ENCODE measurements at places on chromosomes 4 and X.

DNA sequence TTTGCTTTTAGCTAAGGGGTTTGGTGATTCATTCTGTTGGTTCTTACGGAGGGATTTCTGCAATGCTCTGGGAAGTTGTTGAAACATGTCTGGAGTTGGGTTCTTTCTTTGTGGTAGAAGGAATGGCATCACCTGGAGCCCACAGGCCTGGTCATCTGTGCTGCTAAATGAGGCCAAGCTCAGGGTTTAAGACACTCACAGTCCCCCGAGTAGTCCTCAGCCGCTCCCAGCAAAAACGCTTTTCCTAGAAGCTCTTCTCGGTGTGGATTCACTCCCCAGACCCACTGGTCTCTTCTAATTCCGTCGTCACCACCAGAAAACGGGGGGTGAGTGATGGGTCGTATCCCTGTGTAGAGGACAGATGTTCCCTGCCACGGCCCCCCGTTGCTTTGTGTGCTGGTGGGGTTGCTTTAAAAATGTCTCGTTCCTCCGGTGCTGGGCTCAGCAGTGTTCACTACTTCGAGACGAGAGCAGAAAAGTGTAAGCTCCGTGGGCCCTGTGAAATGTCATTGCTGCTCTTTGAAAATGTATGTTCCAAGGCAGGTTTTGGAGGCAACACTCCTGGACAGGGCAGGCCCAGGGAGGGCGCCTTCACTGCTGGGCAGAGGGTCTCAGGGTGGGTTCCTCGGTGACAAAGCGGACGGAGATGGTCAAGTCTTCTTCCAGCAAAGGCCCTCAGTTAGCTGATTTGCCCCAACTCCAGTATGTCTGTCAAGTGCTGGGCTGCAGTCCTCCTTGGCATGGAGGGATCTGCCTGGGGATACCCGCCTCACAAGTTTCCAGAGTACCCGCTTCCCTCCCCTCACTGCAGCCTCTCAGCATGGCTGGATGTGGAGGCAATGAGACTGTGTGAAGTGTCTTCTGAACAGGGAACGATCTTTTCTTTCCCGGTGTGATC is 37.3 kb downstream of the PSAPL1 start:
- no peak for DNase-seq

DNA sequence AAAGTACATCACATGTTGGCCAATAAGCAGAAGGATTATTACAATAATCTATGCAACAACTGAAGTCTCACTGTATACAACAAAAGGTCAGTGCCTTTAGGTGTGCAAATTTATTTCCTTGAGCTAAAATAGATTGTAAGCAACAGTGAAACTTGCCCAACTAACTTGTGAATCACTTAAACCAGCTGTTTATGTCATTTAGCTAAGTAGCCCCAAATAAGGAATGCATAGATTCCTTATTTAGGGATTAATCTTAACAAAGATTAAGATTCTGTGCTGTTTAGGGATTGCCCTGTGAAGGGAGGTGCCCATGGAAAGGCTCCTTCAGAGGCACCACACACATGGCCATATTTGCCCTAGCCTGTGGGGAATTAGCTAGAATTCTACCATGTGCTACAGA is 168.6 kb downstream of the MAML3 start:
- DNase-seq = no peak

- DNase-seq = no peak
These were observed 131.3 kb downstream of the GUCY2F start for GRCh38 chrX:109350551-109350950.

GRCh38 chr4:98659741-98660462 is 1.5 kb upstream of the TSPAN5 start:
- DNase-seq = no peak

GRCh38 chrX:155215443-155216178 is 649 bp upstream of the VBP1 start:
- DNase-seq = peak; percentile 2

DNA sequence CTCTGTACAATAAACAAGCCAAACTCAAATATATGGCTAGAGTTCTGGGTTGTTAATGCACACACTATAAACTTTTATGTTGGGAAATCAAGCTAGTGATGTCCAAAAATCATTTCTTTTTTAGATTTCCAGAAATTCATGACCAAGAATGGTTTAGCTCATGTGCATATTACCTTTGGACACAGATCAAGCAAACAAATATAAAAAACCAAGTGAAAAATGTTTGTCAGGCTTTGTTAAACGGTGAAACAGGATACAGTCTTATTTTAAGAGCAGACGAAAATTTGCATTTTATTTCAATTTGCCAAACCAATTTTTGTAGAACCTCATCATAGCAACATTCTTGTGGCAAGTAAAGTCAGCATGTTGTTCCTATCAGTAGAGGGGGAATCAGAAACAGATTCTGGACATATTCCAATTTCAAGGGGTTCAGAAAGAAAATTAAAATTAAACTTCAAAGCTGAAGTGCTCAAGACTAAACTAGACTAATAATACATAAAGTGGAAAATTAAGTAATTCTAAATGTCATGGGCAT is 413.6 kb downstream of the TRIML1 start:
- DNase-seq = no peak

GRCh38 chr4:120000591-120001296 is 65.9 kb downstream of the MAD2L1 start:
- no peak for DNase-seq

- peak; percentile 74 for DNase-seq
These were observed 135.3 kb upstream of the MID1 start for GRCh38 chrX:10755439-10756334.

GRCh38 chrX:65985922-65986588 is 53.8 kb downstream of the VSIG4 start:
- DNase-seq = peak; percentile 67

DNA sequence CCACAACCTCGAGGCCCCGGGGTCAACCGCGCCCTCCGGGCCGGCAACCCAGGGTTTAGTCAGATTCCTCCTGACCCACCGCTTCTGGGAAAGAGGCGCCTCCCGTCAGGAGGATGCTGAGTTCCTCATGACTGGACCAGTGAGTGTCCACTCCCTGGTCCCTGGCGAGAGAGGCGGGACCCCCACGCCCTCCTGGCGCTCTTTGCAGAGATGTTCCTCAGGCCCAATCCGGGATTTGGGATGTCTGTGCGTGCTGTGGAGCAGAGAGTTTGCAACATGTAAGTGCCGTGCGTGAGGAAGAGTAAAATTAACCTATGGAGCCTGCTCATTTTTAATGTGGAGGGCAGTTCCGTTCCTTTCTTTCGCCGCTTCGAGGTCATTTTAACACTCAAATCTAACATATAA is 824 bp upstream of the UGDH start:
- no peak for DNase-seq

DNA sequence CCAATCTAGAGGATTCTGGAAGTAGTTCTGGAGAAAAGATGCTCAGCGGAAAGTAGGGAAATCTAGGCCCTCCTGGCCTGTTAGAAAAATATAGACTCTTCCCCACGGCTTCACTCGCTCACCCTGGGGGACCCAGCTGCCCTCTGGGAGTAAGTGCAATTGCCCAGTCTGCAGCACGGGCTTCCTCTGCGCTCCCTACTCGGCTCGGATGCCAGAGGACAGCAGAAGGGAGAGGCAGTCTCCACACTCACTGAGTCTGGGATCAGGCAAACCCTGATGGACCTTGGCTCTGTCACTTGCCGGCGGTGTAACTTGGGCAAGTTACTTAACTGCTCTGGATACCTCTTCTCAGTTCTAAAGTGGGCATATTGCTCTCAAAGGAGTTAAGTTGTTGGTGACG is 2.1 kb downstream of the SHISA3 start:
- DNase-seq = no peak

DNA sequence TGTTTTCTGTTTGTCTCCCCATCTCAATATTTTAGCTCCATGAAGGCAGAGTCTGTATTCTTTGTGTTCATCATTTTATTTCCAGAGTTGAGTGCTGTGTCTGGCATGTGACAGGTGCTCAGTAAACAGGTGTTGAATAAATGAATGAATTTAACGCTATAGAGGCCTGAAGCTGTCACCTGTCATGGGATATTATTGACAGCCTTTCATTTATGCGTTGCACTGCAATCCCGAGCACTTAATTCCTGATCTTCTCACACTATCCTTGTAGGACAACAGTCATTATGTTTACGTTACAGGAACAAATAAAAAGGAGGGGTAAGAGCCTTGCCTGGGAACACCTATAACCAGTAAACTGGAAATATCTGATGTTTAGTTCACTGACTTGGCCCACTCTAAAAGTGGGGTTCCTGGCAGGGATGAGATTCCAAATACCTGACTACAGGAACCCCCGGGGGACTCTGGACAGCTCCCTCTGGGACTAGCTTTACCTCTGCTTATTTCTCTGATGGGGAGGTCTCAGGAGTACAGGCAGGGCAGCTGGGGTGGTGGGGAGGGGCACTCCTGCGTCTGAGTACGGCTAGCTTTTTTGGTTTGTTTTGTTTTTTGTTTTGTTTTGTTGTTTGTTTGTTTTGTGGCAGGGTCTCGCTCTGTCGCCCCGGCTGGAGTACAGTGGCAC is 36.6 kb downstream of the SEL1L3 start:
- no peak for DNase-seq

DNA sequence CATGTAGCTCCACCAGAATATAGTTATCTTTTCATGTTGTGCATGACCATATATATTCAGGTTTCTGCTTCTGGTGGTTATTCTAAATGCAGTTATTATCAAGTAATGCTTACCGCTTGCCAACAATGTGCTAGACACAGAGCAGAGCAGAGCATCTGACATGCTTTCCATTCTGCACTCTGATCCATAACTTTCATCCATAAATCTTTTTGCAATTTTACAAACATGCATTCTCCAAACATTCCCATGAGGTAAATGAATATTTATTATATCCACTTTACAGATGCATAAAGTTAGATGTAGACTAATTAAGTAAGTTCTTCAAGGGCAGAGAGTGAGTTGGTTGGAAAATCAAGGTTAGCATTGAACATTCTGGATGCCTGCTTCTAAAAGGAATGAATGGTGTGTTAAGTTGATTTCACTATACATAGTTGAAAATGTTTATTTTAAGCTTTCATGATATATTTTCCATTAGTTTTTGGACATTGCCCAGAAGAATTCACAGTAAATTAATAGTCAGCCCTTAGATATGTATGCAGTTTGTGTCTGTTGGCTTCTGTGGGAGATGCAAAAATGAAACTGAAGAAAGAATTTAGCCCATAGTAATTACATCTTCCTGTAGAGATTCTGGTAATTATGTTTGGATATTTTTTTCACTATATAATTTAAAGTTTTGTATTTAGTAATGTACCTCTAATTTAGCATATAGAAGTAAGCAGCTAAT is 867.8 kb downstream of the CCSER1 start:
- DNase-seq = no peak

DNA sequence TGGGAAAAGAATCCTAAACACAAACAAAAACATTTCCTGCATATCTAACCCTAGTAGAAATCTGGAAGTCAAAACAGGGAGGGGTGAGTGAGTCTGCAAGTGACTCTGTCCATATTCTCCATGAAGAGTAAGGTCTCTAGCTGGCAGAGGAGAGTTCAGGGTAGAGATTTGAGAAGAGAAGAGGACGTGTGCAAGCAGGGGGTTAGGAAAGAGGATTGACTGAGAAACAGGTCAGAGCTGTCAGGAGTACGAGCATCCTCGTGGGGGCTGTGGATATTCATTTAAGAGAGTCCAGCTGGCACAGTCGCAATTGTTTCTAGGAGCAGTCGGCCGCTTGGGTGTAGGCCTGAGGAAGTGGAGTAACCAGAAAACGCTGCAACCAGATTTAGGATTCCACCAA is 27.9 kb downstream of the PROM1 start:
- DNase-seq = no peak

- no peak for DNase-seq
These were observed 149.3 kb downstream of the SPRY1 start for GRCh38 chr4:123545667-123546572.

DNA sequence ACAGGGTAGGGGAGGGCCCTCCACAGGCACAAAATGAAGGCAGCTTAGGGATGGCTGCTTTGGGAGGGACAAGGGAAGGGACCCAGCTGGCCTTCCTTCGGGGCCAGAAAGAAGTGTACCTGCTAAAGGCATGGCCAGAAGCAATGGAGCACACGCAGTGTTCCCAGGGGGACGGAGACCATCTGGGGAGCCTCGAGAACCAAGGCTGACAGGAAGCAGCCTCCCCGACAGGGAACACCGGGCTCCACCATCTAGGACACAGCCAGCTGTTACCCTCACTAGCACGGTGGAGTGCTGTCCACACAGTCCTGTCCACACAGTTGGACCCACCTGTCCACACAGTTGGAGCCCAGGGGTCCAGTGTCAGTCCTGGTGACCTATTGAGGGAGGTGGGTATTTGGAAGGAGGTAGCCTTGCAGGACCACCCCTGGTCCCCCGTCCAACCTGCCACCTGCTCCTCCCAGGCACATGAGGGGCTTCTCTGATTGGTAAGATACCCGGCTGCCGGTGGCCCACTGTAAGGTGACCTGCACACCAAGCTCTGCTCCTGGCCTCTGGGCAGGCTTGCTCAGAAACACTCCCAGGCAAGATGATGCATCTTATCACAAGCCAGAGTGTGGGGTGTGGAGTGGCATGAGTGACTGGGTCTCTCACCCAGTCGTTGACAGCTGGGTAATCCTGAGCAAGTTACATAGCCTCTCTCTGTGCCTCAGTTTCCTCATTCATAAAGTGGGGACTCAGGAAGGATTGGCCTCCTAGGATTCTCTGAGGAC is 20.5 kb upstream of the AFAP1 start:
- no peak for DNase-seq

DNA sequence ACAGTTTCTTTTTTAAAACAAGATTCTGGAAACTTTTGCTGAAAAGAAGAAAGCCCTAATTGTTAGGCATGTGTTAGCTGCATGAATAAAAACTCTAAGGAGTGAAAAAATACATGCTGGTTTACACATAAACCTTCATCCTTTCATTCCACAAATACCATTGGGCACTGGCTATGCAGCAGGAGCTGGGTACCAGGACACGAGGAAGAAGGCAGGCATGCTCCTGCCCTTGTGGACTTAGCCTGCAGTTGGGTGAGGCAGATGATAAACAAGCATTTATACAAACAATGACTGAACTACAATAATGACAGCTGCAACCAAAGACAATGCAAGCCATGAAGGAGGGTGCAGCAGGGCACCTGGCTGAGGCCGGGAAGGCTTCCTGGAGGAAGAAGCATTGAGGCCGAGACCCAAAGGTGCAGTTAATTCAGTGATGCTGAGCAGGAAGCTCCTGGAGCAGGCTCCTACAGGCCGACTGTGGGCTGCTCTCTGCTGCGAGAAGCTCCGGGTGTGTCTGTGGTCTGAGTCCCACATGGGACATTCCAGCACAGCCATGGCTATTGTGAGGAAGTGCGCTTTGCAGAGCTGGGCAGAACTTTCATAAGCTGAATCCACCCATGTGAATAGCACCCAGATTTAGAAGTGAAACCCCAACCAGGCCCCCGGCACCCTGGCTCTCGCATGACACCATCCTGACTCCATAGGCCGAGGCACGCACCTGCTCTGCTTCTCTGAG is 44.0 kb upstream of the MXD4 start:
- DNase-seq = no peak

DNA sequence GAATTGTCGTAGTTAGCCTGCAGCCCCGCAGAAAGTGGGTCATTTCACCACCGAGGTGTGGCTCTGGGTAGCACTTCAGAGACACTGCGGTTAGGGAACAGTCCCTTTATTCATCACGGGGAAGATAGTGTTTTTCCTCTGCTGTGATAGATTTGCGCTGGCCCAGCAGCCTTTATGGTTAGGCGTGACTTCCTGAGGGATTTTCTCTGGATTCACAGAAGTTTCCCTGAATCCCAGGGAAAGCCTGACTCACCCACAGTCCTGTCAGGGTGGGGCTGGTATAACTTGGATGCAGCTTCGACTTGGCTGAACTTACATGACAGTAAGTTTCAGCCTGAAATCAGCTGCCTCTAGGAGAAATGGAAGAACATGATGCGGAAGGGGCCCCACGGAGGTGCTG is 196.3 kb upstream of the HHIP start:
- no peak for DNase-seq

- no peak for DNase-seq
These were observed 55.7 kb downstream of the GRID2 start for GRCh38 chr4:92359491-92359890.
